ENCODE measurements at places on chromosomes 6 and 20.

GRCh38 chr6:7546020-7546369 is 4.5 kb downstream of the DSP start:
- DNase-seq, result no peak

DNA sequence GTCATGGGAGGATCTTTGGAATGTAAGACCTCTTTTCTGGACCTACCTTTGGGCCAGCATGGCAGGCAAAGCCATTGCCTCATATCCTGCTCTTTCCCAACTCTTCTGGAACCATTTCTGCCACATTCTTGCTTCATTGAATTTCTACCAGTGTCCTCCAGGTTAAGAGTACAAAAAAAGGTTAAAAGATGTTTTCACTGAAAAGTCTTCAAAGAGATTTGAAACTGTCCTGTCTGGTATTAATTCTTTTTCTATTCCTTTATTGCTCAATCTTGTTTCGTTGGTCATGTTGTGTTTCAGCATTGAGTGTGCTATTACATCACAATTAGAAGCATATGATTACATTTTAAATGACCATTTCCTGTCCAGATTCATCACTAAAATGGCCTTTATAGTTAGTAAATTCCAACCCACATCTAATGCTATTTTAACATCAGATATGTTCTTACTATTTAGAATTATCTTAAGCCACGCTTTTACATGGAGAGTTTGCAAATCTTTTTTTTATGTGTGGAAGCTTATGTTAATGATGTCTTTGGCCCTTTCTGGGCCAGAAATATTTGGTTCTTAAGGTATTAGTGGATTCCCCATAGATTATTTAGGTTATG is 450.9 kb downstream of the GJA1 start:
- DNase-seq, result no peak

- DNase-seq, result no peak
These were observed 48.2 kb downstream of the IRF4 start for GRCh38 chr6:439641-440167.

DNA sequence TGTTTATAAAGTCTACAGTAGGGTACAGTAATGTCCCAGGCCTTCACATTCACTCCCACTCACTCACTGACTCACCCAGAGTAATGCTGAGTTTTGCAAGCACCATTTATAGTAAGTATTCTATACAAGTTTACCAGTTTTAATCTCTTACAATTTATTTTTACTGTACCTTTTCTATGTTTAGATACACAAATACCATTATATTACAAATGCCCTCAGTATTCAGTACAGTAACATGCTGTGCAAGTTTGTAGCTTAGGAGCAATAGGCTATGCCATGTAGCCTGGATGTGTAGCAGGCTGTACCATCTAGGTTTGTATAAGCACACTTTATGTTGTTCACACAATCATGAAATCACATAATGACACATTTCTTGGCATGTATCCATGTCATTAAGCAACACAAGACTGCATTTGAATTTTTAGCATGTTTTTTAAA is 673.6 kb downstream of the CD109 start:
- DNase-seq, result no peak

GRCh38 chr6:105797983-105798453 is 288.1 kb upstream of the PRDM1 start:
- no peak for DNase-seq

- DNase-seq, result no peak
These were observed 112.8 kb downstream of the ADGRG6 start for GRCh38 chr6:142414462-142415250.

DNA sequence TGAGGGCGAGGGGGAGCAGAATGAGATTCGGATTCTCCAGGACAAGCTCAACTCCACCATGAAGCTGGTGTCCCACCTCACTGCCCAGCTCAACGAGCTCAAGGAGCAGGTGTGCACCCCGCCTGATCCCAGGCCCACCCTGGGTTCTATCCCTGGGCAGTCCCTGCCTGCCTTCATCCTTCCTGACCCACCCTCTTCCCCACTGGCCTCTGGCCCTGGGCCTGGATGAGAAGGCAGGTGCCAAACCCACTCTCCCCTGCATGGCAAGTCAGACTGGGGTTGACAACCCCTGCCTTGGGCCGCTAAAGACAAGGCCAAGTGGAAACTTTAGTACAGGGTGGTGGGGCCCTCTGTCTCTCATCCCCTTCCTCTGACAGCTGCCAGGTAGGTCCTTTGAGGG is 16.5 kb downstream of the UQCC2 start:
- DNase-seq, result no peak

DNA sequence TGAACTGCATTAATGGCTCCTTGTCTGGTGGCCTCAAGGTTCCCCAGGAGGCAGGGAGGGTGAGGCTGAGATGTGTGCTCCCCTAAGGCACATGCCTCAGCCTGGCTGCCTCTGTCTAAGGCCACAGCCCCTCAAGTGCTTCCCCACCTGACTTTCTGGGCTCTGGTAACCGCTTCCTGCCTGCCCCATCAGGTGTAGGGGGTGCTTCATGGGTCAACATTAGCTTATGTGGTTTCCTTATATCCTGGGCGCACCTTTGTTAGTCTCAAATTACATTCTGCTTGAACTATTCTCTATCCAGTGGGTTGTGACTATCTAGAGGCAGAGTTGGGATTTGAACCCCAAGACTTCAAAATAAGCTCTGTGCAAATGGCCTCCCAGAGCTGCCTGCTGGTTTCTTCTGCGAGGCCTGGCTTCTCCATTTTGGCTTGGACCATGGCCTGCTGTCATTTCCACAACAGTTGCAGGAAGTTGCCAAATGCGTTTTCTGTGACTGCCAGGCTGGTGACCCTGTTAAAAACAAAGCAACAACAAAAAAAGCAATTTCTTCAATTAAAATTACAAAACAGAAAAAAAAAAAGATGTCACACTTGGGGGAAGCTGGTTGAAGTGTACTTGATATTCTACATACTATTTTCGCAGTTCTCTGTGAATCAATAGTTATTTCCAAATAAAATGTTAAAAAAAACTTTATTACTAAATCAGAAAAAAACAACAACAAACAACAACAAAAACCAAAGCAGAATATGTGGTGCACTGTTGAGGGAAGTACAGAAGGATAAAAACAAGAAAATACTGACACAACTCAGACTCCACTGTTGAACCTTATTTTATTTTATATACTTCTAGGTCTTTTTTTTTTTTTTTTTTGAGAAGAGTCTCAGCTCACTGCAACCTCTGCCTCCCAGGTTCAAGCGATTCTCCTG is 20.0 kb upstream of the ZNFX1 start:
- no peak for DNase-seq

DNA sequence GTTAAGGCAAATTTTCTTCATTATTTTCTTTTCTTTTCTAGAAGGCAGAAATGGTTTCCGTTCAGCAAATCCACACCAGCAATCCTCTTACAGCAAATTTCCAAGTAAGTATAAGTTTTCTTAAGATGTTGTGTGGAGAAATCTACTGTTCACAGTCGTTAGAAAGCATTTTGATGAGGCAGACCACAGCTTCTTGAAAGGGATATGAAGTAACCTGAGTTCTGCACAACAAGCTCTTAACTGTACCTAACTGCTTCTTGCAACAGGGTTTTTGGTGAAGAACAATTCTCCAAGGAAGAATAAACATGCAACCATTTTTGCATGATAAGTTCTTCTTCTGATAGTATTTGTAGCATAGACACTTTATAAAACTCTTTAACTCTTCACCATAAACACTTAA is 45.3 kb upstream of the STXBP5 start:
- no peak for DNase-seq

- no peak for DNase-seq
These were observed 57.4 kb downstream of the ARHGAP40 start for GRCh38 chr20:38658879-38659596.

- DNase-seq, result no peak
These were observed 27.0 kb upstream of the RNF144B start for GRCh38 chr6:18360188-18360587.

DNA sequence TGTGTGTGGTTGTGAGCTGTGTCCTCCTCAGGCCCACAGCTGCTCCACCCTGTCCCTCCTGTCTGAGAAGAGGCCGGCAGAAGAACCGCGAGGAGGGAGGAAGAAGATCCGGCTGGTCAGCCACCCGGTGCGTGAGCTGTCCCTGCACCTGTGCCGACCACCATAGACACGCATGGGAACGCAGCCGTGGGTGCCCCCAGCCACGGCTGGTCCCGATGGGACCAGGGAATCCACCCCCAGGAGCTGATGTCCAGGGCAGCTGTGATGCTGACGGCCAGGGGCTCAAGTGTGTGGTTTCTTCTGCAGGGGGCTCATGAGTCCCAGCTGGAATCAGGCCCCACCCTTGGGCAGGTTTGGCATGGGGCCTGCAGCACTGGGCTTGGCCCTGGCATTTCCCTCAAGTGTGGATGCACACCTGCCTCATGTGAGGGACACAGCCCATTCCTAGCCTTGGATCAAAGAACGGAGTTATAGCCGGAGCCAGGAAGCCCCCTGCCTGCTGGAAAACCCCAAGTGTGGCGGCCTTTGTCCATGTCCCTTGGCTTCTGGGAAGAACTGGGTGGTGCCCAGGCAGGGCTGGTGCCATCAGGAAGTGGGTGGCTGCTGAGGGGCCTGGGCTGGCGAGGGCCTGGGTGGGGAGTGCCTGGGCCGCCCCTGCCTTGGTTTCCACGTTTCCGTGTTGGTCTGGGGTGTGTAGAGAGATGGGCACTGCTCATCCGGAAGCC is 4.6 kb upstream of the TNFRSF6B start:
- no peak for DNase-seq

DNA sequence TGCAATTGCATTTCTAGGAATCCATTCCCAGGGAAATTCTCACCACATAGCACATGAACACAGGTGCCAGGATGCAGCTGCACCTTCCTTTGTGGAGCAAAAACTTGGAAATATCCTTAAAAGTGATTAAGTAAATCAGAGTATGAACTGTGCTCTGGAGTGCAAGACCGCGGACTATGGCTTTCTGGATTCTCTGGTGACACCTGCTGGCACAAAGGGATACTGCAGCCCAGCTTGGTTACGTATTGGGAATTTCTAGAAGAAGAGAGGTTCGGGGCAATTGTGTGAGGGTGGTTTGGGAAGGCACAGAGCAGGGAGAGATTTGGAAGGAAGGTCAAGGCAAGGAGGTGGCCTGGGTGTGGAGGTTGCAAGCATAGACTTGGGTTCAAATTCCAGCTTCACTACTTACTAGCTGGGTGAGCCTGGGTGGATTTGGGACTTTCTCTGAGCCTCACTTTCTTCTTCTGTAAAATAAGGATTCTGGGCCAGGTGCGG is 15.9 kb upstream of the PEDS1 start:
- DNase-seq, result no peak

DNA sequence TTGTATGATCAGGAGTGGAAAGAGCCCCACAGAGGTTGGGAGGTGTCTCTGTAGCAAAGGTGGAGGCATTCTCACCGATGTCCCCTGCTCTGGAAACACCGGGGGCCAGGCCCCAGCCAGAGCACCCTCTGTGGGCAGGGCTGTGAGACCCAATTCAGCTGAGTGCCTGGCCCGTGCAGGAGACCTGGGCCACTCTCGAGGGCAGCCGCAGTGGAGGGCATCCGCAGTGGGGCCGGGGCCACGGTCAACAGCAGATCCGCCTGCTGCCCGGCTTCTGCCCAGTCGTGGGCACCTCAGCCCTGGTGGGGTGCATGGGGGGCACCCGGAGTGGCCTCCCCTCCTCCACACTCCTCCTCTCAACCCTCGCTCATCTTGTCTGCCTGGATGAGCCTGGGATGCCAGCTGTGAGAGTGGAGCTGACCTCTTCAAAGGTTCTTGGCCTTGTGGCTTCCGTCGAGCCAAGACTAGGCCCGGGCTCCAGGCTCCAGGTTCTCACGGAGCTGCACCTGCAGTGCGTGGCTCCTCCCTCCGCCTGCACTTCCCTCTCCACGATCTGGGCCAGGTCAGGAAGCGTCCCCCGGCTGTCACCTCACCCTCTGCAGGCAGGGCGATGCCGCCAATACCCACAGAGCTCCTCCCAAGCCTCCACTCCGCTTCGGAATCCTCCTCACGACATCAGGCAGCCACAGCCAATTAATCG is 134.8 kb downstream of the TAF4 start:
- no peak for DNase-seq

GRCh38 chr20:37565134-37565811 is 37.6 kb upstream of the BLCAP start:
- no peak for DNase-seq

DNA sequence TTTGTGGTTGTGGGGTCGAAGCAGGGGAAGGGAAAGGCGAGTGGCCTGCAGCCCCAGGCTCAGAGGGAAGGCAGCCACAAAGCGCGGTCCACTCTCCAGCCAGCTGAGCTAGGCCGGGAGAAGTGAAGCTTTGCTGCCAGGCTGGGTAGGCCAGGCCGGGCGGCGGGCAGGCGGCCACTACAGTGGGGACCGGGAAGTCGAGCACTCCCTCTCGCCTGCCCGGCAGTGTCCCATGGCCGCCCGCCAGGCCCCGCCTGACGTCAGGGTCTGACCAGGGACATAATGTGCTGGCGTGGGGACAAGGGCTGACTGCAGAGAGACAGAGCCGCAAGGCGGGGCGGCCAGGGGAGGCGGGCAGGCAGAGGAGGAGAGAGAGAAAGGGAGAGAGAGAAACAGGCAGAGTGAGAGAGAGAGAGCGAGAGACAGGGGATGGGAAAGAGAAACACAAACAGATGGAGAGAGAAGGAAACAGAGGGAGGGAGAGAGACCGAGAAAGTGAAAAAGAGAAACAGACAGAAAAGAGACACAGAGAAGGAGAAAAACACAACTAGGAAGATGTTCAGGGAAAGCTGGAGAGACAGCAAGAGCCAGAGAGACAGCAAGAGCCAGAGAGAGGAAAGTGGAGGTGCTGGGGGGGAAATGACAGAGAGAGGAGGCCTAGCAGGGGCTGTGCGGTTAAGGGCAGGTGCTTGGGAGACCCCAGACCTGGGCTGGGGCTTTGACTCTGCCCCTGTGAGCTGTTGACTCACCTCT is 94.5 kb upstream of the PTPN1 start:
- DNase-seq, result no peak

- no peak for DNase-seq
These were observed 43.5 kb downstream of the AGPAT4 start for GRCh38 chr6:161230339-161230738.

GRCh38 chr20:37651932-37652331 is 41.9 kb upstream of the CTNNBL1 start:
- DNase-seq, result no peak

- DNase-seq, result no peak
These were observed 24.8 kb downstream of the MAFB start for GRCh38 chr20:40663991-40664880.

DNA sequence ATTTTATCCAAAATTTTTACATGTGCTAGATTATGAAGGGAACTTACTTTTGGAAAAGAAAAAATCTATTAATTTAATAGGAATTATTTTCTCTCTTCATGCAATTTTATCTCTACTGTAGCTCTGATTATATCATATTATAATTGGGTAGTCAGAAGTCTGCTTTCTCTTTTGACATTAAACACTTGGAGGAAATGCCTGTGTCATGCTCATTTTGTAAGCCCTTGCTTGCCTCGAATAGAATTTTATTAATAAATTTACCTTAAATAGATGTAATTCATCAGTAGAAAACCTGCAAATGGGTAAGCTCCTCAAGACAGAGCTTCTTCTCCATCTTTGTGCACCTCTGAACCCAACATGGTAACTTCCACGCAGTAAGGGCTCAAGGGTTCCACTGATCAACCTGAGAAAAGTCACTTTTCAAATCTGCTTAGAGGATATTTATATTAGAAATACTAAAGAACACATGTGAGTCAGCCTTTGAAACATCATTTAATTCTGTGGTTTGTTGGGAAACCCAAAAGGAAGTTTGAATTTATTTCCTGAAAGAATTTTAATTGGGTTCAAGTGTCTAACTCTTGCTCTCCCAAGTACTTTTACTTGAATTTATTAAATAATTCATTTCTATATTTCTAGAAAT is 266.0 kb downstream of the ALDH8A1 start:
- DNase-seq, result no peak

Data from activated CD8-positive, alpha-beta memory T cell treated with anti-CD3 and anti-CD28 coated beads for 1 hour (primary cell).